Mesangial cell (primary cell): ENCODE measurements at places on chromosomes 7 and 10. TPM values are rescaled to one million over a fixed set of nuclear protein-coding genes. Genes with fewer than 3 reads are reported as not detected.

Gene BAMBI
- 8.6 and 26.4 TPM in 2 replicates for total RNA-seq

Gene SLC26A5
- not detected in 2 replicates for total RNA-seq

Gene FAM25C
- not detected in 2 replicates for total RNA-seq

Gene CHPF2
- total RNA-seq, result 66.8 and 80.9 TPM in 2 replicates

Gene SYNPO2L
- not detected in 2 replicates for total RNA-seq

Gene KIAA1549
- 5.4 and 7.0 TPM in 2 replicates for total RNA-seq

Gene GRIFIN
- not detected in 2 replicates for total RNA-seq

Gene CUL1
- 26.4 and 39.9 TPM in 2 replicates for total RNA-seq

Gene FAM107B
- total RNA-seq, result 8.7 and 11.2 TPM in 2 replicates

Gene HECW1
- total RNA-seq, result under 0.01 and 0.38 TPM in 2 replicates

Gene RPEL1
- not detected in 2 replicates for total RNA-seq

Gene MYL10
- not detected in 2 replicates for total RNA-seq

Gene SPOCK2
- total RNA-seq, result 17.8 and 103 TPM in 2 replicates

Gene STK31
- total RNA-seq, result not detected in 2 replicates

Gene LRRD1
- total RNA-seq, result not detected in 2 replicates

Gene TMEM139
- 5.5 and 30.2 TPM in 2 replicates for total RNA-seq
